Left ventricle myocardium inferior (tissue), 1 donor: ENCODE measurements at places on chromosomes 4 and X. TPM values are rescaled to one million over a fixed set of nuclear protein-coding genes. Genes with fewer than 3 reads are reported as not detected.

- no peak for DNase-seq
Observed at GRCh38 chr4:182593864-182594263, 323.3 kb downstream of the DCTD start.

- DNase-seq, result no peak
Observed at GRCh38 chrX:119155416-119156035, 27.9 kb upstream of the KIAA1210 start.

- no peak for DNase-seq
Observed at GRCh38 chr4:110485452-110485851, 9.5 kb downstream of the ENPEP start.

DNA sequence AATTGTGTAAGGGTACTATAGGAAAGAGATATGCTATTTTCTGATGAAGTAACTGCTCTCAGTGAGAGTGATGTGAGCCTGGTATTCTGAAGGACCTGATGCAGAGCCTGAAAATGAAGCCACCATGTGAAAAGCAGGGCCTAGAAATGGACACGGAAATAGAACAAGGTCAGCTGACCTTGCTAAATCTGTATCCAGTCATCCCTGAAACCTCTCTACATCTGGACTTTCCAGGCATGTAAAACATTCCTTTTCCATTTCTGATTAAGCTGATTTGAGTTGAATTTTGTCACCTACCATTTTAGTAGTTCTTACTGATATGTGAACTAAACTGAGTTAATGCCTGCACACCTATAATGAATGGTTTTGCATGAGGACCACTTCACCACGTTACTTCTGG lies 72.4 kb upstream of the NEIL3 start:
- DNase-seq, result no peak

DNA sequence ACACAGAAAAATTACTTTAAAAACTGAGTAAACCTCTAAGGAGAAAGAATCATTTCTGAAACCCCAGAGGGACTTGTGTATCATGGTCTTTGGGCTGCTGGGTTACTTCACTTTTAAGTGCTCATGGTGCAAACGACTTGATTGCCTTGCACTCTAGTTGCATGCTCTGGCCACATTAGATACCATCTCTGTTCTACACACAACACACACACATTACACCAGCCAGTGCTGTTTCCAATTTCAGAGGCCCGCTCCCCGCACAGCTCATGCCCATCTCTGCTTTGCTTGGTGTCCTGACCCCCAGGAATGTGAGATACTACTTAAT lies 2.1 kb downstream of the PPP3CA start:
- no peak for DNase-seq

The RPS6KA6 gene
- total RNA-seq, result 0.41 TPM

The CLGN gene
- 47.0 TPM for total RNA-seq

The PCSK1N gene
- total RNA-seq, result not detected

The ANOS1 gene
- 5.0 TPM for total RNA-seq

The ANXA10 gene
- not detected for total RNA-seq

The KIAA1210 gene
- not detected for total RNA-seq

The FOXP3 gene
- total RNA-seq, result not detected
